ENCODE measurements at places on chromosomes 13 and 19.

- no peak for DNase-seq
Observed at GRCh38 chr13:94620286-94620896, 18.7 kb downstream of the GPR180 start.

DNA sequence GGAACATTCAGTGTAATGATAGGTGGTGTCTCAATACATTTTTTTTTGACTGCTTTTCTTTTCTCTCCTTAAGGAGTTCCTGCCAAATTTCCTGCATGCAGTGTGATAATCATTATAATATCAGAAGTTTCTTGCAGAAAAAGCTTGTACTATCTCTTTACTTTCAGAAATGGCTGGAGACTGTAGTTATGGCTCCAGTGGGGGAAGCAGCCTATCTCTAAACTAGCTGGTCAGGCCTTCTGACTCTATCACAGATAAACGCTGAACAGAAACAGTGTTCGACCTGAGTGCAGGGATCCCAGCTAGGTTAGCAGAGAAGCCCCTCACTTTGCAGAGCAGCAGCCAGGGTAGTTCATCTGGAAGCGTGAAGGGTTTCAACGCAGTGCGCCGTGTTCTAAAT is 1.9 kb downstream of the CCNE1 start:
- no peak for DNase-seq

- no peak for DNase-seq
Observed at GRCh38 chr13:33757713-33758112, 60.2 kb upstream of the RFC3 start.

DNA sequence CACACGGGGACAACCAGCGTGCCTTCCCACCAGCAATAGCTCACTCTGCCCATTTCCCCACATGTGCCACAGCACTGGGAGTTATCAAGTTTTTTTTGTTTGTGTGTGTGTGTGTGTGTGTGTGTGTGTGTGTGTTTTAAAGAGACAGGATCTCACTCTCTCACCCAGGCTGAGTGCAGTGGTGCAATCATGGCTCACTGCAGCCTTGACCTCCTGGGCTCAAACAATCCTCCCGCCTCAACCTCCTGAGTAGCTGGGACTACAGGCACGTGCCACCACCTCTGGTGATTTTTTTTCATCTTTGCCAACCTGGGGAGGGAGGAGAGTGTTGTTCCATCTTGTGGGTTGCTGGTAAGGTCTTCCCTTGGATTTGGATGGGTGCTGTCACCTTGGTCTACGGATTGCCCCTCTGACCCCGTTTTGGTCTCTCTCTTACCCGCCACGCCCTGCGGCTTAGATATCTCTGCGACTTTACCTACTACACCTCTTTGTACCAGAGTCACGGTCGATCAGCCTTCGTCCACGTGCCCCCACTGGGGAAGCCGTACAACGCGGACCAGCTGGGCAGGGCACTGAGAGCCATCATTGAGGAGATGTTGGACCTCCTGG is 22.6 kb downstream of the PGPEP1 start:
- DNase-seq = no peak

- no peak for DNase-seq
Observed at GRCh38 chr19:35168196-35168595, 13.7 kb downstream of the FXYD5 start.

DNA sequence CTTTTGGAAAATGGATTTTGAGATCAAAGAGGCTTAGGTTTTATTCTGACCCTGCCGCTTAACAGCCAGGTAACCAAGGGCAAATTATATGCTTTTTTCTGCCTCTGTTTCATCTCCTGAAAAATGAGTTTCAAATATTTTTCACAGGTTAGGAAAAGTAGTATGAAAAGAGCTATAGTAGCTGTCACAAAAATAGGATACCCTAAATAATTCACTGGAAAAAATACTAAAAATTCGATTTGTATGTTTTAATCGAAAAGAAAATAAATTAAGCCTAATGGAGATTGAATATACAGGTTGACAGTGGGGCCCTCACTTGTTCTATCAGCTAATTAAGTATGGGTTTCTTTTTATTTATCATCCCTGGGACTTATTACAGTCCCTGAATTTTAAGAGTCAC is 58.3 kb downstream of the RNF6 start:
- no peak for DNase-seq

DNA sequence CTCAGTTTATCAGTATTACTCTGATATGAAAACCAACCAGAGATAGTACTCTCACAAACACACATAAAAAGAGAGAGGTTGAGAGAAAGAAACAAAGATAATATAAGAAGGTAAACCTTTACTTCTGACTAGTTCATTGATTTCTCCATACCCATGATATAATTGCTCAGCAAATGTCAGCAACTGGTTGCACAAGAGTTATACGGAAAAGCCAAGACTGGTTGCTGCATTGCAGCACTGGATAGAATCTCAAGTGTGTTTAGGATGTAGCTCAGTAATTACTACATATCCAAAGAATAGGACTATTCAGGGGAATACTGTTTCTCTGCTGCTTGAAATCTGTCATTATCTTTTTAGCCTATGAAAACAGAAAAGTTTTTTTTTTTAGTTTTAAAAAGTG is 1332.8 kb downstream of the OLFM4 start:
- DNase-seq = no peak

DNA sequence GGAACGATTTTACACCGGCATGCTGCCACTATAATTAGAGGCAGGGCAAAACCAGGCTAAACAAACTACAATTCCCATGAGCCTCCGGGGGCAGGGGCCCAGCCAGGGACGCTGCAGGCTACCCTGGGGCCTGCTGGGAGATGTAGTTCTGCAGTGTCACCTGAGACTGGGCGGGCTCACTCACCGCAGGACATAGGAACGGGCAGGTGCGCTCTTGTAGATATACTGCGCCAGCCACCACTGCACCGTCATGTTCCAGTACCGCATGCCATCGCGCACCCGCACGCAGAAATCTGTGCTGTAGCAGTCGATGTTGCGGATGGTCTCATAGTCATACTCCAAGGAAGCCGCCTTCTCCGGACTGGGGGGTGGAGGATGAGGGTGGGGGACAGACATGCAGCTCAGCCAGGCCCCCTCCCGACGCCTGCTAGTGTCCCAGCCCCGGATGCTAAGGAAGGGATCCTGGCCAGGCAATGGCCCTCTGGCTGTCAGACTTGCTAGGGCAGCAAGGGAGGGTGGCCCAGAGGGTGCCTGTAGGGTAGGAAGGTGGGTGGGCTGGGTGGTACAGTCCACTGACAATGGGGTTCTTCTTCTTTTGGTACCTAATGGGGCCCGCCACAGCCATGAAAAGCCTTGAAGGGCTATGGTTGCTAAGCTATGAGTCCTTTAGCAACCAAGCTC is 5.8 kb upstream of the TMC4 start:
- no peak for DNase-seq

- no peak for DNase-seq
Observed at GRCh38 chr19:27896091-27896490, 1316.9 kb downstream of the UQCRFS1 start.

Measured in suprapubic skin (tissue), 4 donors.